ENCODE measurements at places on chromosomes 3 and 15. TPM values are rescaled to one million over a fixed set of nuclear protein-coding genes. Genes with fewer than 3 reads are reported as not detected.

Gene STRIT1
- not detected for total RNA-seq

Gene PRICKLE2
- 2.7 TPM for total RNA-seq

Gene SLC12A1
- total RNA-seq, result not detected

Gene ACKR2
- 25.4 TPM for total RNA-seq

Gene PTX3
- total RNA-seq, result not detected

Gene WDR82
- 19.5 TPM for total RNA-seq

Gene FANCD2OS
- total RNA-seq, result not detected

Gene MEIS2
- 6.1 TPM for total RNA-seq

Gene RAB5A
- total RNA-seq, result 23.9 TPM

Gene NCBP2
- 17.1 TPM for total RNA-seq

Gene HDC
- not detected for total RNA-seq

Gene INSYN1
- total RNA-seq, result 0.33 TPM

Gene EMC7
- 44.1 TPM for total RNA-seq

Gene PIGZ
- total RNA-seq, result 2.5 TPM

Gene CAMK2N2
- total RNA-seq, result not detected

Gene TTLL13
- total RNA-seq, result not detected

Gene THRB
- total RNA-seq, result 29.5 TPM

Gene NUP210
- 14.2 TPM for total RNA-seq

Gene TEX55
- total RNA-seq, result not detected

Gene TBL1XR1
- 32.6 TPM for total RNA-seq

Gene CALML4
- 3.4 TPM for total RNA-seq

Gene CLDN11
- 5.0 TPM for total RNA-seq

Gene ADGRG7
- total RNA-seq, result 22.7 TPM

Gene ROBO1
- total RNA-seq, result 6.1 TPM

Gene RTP1
- total RNA-seq, result not detected

Gene ARPP21
- 0.92 TPM for total RNA-seq

Gene ERICH6
- not detected for total RNA-seq

Gene FILIP1L
- 0.97 TPM for total RNA-seq

Gene GUCA1C
- not detected for total RNA-seq

Gene CELSR3
- total RNA-seq, result 0.68 TPM

Gene MESP2
- not detected for total RNA-seq

Gene SCAPER
- 6.7 TPM for total RNA-seq

Gene ANKRD34C
- total RNA-seq, result not detected

Gene SNX22
- total RNA-seq, result 1.1 TPM

Gene LMOD3
- total RNA-seq, result 0.13 TPM

Gene PPP1R14D
- not detected for total RNA-seq

Gene FGF7
- total RNA-seq, result 0.09 TPM

Gene CCR1
- 3.7 TPM for total RNA-seq

Gene CBLB
- 18.9 TPM for total RNA-seq

Gene ZPLD1
- 0.12 TPM for total RNA-seq

Gene C3orf80
- total RNA-seq, result 0.88 TPM

Gene STT3B
- 65.4 TPM for total RNA-seq

Gene SNTN
- total RNA-seq, result not detected

Gene ALDH1L1
- 480 TPM for total RNA-seq

Gene CTDSPL2
- total RNA-seq, result 17.7 TPM

Gene KLHL6
- 0.95 TPM for total RNA-seq

Gene CD200
- total RNA-seq, result not detected

Gene ITPKA
- total RNA-seq, result 2.0 TPM

Gene CTDSPL
- 20.2 TPM for total RNA-seq

Gene SEMA3B
- 2.6 TPM for total RNA-seq

Gene APOD
- 5.6 TPM for total RNA-seq

Gene HHLA2
- total RNA-seq, result not detected

Gene DHX30
- total RNA-seq, result 27.0 TPM

Gene LMCD1
- 12.0 TPM for total RNA-seq

Gene TICRR
- 0.07 TPM for total RNA-seq

Gene RHO
- total RNA-seq, result not detected

Gene SUCNR1
- total RNA-seq, result 2.0 TPM
